ENCODE measurements at places on chromosomes 13 and 19.
A peak's percentile ranks its signal among the peaks of the same experiment; 100 is the strongest.

- DNase-seq = peak; percentile 74
These were observed 42.6 kb upstream of the ADGRL1 start for GRCh38 chr19:14248578-14249011.

DNA sequence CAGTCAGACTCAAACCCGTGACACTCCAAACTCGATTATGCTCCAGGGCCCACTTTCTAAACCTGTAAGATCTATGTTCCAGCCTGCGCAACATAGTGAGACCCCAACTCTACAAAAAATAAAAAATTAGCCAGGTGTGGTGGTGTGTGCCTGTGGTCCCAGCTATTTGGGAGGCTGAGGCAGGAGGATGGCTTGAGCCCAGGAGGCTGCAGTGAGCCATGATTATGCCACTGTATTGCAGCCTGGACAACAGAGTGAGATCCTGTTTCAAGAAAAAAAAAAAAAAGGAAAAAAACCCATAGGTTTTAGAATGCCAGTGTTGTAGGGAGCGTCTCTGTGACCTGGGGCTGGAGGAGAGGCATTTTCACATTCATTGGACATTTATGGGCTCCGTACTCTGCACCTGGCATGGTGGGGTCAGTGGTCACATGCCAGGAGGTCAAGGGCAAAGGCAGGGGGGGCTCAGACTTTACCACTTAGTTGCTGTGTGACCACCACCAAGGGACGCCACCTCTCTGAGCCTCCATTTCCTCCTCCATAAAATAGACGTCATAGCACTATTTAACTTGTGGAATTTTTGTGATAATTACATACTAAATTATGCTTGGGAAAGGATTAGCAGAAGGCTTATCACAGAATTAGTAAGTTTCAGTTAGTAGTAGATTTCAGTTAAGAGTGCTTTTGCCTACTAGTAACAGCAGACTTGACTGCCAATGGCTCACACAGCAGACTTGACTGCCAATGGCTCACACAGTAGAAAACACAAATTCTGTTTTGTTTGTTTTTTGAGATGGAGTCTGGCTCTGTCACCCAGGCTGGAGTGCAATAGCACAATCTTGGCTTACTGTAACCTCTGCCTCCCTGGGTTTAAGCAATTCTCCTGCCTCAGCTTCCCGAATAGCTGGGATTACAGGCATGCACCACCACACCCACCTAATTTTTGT is 5.9 kb downstream of the SELENOV start:
- DNase-seq = no peak

GRCh38 chr13:58165617-58166016 is 534.1 kb downstream of the PCDH17 start:
- DNase-seq = no peak

DNA sequence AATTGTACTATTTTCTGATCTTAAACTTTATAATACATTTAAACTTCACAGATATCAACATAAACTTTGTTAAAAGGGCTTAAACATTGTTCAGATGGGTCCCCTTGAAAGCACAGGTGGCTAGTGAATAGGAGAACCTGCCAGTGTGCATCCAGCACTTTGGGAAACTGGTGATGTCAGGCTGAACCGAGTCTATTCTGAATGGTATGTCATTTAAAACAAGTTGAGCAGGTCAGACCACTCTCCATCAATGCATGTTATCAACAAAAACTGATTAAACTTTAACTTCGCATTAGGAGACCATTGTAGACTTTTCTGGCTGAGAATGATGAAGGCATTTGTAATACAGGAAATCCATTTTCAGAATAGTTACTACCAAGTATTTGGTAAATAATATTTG is 50.1 kb upstream of the FREM2 start:
- DNase-seq = no peak

- peak; percentile 29 for DNase-seq
These were observed 705 bp downstream of the STXBP2 start for GRCh38 chr19:7637374-7638256.

DNA sequence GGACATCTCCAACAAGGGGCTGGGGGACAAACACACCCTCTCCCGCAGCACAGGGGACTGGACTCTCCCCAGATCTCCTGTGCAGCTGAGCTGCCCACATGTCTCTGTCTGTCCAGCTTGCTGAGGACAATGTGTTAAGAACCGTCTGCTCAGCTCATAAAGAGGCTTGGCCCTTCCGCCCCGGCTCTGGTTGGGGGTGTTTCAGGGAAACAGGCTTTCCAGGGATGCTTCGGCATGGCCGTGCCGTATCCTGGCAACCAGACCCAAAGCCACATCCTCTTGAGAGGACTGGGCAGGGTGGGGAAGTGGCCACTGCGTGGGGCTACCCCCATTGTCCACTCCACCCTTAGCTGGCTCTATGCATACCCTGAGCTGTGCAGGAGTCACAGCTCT is 41.1 kb upstream of the CHST8 start:
- DNase-seq = no peak

- DNase-seq = no peak
These were observed 977 bp downstream of the PCDH20 start for GRCh38 chr13:61414686-61415057.

DNA sequence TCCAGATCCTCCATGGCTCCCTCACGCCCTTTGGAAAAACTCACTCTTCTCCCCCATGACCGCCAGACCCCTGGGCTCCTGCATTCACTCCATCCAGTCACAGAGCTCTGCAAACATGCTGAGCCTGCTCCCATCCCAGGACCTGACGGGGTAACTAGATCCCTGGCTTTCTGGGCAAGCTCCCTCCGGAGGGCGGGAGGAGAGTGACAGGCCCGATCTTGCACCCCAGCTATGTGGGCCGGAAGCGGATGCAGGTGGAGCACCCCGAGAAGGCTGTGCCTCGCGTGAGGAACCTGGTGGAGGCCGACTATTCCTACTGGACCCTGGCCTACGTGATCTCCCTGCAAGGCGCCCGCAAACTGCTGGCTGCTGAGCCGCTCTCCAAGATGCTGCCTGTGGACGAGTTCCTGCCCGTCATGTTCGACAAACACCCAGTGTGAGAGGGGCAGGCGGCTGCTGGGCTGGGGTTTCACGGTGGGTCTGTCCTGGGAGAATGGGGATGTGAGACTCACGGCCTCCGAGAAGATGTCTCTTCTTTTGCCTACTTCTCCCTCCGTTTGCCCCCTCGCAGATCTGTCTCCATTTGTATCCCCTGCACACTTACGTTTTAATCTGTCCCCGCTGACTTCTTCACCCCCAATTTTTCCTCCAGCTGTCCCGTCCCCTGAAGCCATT is 25.2 kb downstream of the COLGALT1 start:
- no peak for DNase-seq

GRCh38 chr13:32883474-32883873 is 132.7 kb upstream of the KL start:
- DNase-seq = peak; percentile 63

DNA sequence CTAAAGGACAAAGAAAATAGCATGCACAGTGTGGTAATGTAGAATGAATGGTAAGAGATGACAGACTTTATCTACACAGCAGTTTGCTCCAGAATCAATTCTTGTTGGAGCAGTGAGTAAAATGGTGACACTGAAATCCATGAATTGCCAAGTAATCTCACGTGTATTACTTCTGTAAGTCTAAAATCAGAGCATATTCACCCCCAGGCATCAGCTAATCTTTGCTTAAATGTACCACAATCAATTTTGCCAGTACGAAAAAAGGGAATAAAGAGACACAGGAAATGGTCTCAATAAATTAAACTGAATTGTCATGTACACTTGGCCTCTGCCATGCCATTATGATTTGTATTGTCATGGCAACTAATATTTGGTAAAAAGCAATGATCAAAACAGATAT is 294.2 kb downstream of the PCDH17 start:
- DNase-seq = no peak

DNA sequence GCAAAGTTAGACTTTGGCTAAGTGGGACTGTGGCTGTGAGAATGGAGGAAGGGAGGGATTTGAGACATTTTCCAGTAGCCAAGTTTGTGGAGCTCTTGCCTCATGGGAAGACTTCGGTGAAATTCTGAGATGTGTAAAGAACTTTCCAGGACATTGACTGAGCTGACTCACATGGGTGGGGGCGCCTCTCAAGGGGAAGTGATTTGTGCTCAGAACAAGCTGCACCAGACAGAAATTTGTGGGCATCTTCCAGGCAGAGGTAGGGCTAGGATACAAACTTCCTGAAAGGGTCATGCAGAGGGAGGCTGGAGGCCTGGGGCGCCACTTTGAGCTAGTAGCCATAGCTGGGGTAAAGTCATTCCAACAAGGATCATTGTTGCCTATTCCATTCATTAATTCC is 9.8 kb upstream of the SIGLEC10 start:
- peak; percentile 13 for DNase-seq

DNA sequence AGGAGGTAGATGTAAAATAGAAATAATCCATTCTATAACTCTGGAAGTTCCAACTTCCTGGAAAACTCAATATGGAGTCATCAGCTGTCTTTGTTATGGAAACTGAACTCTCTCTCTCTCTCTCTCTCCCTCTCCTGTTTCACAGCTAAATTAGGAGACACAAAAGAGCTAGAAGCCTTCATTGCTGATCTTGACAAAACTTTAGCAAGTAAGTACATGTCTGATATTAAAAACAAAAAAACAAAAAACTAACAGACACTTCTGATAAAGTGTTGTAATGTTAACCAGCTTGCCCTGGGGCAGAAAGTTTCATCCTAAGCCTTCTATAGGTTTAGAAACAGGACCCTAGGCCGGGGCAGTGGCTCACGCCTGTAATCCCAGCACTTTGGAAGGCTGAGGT is 11.3 kb downstream of the RGCC start:
- DNase-seq = no peak

DNA sequence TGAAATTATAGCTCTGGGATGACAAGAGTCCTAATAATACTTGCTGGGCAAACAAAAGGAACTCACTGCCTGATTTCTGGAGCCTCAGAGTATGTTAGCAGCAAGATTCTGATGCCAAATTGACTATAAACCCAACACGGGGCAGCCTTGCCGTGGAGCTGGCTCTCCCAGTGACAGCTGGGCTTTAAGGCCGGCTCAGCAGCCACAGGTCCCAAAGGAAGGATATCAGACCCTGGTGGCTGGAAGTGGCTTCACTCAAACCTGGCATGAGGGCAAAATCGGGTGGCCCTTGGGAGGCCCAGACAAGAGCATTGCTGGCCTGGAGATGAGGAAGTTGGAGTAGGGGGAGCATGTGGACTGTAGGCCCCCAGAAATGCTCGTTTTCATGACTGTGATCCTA is 47.9 kb downstream of the EPS15L1 start:
- no peak for DNase-seq

GRCh38 chr19:6239871-6240676 is 39.7 kb downstream of the MLLT1 start:
- no peak for DNase-seq

GRCh38 chr13:59261928-59262488 is 901.7 kb downstream of the DIAPH3 start:
- DNase-seq = peak; percentile 29

DNA sequence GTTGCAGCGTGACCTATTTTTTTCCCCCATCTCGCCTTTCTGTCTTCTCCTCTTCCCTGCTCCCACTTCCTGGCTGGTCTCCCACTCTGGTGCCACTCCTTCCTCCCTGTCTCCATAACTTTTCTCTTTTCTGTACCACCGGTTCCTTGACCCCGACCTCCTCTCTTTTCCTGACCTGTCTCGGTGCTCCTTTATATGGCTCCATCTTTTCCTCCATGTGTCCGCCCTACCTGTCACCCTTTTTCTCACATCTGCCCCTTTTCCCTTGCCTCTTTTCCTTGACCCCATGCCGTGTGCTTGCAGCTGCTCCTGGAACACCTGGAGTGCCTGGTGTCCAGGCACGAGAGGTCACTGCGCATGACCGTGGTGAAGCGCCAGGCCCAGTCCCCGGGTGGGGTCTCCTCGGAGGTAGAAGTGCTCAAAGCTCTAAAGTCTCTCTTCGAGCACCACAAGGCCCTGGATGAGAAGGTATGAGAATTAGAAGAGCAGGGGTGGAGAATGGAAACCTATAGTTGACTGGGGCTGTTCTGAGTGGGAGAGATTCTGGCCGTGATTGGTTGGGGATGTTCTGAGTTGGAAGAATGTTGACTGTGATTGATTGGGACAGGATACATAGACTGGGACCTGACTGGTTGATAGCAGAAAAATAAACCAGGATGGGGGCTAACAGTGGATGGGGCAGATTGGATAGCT is 9.3 kb downstream of the PPFIA3 start:
- no peak for DNase-seq

DNA sequence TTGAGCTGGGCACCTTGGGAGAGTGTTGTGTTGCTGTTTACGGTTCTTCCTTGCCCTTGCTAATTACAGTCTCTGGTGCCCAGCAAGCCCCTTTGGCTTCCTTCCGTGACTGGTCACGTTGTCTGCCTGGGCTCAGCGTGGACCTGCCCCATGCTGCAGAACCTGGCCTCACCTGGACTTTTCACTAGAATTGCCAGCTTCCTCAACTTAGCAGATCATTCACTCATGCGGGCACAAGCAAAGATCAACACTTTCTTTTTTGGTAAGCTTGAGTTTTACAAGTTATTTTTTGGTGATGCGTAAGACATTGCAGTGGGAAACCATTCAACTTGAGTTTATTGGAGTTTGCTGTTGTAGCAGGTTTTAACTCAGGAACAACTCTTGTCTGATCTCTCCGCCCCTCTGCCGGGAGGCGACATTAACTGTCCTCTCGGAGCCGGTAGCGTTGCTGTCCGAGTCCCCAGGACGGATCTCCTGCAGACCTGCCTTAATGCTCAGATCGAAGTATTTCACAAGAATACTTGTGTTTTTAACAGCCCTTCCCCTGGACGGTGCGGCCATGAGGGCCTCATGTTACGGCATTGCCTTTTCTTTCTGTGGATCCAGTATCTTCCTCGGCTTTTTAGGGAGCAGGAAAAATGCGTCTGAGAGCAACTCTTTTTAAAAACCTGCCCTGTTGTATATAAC is 15.7 kb upstream of the TEX29 start:
- no peak for DNase-seq

DNA sequence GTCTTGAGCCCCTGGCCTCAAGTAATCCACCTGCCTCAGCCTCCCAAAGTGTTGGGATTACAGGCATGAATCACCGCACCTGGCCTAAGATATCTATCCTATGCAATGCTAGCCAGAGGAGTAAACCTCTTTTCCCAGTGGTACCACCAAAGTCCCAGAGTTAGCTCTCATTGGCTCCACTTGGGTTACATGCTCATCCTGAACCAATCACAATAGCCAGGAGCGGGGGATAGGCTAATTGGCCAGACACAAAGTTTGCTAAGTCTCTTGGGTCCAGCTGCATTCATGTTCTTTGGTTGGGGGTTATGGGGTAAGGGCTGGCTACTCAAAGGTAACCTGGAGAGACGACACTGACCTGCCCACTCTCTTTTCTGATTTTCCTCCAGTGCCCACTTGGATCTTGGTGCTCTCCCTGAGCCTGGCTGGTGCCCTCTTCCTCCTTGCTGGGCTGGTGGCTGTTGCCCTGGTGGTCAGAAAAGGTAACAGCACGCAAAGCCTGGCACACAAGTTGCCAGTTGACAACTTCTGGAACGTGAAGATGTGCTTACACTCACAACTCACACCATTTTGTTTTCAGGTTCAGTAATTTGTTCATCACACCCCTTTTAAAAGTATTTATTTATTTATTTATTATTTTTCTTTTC is 7.8 kb downstream of the C19orf38 start:
- DNase-seq = peak; percentile 25

GRCh38 chr13:38350114-38350617 is 515 bp downstream of the UFM1 start:
- DNase-seq = peak; percentile 66

- peak; percentile 91 for DNase-seq
These were observed at the start of gene LIG4 for GRCh38 chr13:108215436-108215835. LIG4 (minus strand) TSS chr13:108215536; CDS start chr13:108211268, 4,268 bp downstream.

All from cardiac fibroblast (primary cell).